ENCODE measurements at places on chromosomes 12 and 14.
A peak's percentile ranks its signal among the peaks of the same experiment; 100 is the strongest.

- DNase-seq, result no peak
Measured at GRCh38 chr12:42017051-42017450, 127.6 kb downstream of the GXYLT1 start.

- DNase-seq, result peak; percentile 32
Measured at GRCh38 chr12:26471560-26471959, 276.2 kb downstream of the SSPN start.

DNA sequence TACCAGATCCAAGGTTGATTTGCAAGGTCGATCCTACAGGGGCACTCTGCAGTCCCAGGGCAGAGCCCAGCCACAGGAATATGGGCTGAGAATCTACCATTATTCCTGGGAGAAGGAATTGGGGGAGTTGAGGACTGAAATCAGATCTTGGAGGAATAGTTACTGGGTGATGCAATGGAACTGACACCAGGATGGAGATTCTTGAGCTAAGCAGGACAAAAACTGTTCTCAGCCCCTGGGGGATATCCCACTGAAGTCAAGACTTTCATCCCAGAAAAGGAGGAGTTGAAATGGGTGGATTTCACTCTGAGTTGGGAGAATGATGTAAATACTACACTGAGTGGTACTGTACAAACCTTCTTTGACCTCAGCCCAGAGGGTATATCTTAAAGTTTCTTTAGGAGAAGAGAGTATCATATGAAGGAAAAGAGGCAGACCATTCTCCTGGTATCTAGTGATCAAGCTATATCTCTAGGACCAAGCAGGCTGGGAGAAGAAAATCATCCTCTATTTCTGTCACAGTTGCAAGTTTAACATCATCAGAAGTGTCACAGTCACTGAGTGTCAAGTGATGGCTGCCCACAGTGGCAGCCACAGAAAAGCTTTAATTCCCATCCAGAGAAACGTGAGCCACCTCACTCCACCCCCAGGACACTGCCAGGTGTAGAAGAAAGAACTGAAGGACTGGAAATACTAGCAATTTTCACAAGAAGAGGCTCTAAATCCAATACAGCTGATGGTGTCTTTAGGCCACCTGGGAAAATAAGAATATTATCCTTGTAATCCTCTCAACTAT, 181.9 kb downstream of the NUAK1 start:
- peak; percentile 65 for DNase-seq

- no peak for DNase-seq
Measured at GRCh38 chr12:7344833-7345606, 41.1 kb downstream of the ACSM4 start.

GRCh38 chr14:23361320-23361719, 3.7 kb downstream of the EFS start:
- peak; percentile 40 for DNase-seq

- DNase-seq, result no peak
Measured at GRCh38 chr14:99570544-99571302, 33.3 kb downstream of the CCDC85C start.

GRCh38 chr12:128592220-128592744, 231.5 kb downstream of the SLC15A4 start:
- DNase-seq, result no peak
